ENCODE measurements at places on chromosomes 5 and 9.

DNA sequence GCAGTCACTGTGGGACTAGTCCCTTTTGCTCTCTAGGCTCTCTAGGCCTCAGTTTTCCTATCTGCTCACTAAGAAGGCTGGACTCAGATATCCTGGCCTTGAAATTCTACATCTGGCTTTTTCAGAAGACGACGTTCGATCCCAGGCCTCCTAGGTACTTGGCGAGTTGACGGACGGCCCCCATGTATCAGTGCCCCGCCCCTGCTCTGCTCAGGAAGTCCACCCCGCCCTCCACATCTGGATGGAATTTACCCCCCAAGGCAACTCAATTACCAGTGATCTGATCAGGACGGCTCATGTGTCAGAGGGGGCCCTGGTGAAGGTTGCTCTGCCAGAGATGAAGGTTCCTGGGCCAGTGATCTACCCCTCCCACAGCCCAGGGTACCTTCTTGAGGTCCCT lies 44.1 kb upstream of the SYNPO start:
- no peak for DNase-seq

DNA sequence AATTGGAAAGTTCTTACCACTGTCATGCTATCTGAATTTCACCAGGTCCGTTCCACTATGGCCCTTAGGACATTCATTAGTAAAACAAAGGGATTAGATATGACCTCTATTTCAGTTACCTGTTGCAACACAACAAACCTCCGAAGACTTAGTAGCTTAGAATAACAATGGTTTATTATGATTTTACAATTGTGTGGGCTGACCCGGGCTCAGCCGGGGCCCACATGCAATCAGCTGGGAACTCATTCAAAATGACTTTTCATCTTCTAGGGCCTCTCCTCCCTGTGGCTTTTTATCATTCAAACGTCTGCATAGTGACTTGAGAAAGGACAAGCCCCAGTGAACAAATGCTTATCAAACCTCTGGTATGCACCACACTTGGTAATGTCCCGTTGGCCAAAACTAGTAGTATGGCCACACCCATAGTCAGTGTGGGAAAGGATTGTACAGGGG lies 2.3 kb upstream of the FBXW11 start:
- DNase-seq: no peak

DNA sequence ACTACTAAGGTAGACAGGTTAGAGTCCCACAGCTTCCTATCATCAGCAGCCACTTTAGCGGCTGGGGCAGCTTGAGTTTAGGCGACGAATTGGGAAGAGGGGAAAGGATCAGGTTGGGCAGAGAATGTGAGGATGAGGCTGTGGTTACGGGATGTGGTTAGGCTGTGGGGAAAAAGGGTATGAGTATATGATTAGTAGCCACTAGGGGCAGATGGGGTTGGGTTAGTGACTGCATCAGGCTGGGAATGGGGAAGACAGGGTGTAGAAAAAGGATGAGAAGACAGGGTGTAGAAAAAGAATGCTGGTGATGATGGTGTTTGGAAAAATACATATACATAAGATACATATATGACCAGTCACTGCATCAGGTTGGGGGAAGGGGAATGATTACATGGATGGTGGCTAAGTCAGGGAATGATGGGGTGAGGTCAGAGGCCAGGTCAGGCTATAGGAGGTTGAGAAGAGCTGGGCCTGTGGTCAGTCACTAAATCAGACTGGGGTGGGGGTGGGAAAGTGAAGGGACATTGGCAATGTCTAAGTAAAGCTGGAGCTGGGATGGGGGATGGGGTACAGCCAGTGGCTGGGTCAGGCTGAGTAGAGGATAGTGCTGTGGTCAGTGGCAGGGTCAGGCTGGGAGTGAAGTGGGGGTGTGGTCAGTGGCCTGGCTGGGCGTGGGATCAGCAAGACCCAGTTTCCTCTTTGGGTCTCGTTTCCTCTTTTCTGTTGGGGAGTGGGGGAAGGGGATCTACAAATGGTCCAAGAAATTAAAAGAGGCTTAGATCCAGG lies 2.1 kb downstream of the TLN1 start:
- DNase-seq: peak; percentile 29

DNA sequence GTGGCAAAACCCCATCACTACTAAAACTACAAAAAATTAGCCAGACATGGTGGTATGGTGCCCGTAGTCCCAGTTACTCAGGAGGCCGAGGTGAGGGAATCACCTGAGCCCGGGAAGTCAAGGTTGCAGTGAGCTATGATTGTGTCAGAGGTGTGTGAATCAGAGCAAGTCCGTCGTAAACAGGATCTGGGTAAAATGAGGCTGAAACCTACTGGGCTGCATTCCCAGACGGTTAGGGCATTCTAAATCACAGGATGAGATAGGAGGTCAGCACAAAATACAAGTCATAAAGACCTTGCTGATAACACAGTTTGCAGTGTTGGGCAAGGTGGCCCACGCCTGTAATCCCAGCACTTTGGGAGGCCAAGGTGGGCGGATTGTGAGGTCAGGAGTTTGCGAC lies 1.9 kb upstream of the CLTB start:
- no peak for DNase-seq

DNA sequence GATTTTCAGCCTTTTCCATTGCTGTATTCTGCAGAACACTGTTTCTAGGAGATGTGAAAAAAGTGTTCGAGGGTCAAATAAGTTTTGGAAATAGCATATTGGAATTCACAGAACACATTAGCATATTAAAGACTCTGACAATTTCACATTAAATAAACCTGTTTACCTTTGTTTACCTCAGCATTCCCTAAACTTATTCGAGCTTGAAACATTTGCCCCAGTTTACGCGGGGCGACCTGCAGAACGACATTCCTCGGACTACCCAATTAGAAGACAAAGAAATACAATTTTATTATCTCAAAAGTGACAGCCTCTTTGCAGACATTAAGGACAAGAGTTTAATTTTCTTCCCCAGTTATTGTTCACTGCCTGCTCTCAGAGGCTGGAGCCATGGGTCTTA lies 110.3 kb upstream of the NFIB start:
- DNase-seq: peak; percentile 34

DNA sequence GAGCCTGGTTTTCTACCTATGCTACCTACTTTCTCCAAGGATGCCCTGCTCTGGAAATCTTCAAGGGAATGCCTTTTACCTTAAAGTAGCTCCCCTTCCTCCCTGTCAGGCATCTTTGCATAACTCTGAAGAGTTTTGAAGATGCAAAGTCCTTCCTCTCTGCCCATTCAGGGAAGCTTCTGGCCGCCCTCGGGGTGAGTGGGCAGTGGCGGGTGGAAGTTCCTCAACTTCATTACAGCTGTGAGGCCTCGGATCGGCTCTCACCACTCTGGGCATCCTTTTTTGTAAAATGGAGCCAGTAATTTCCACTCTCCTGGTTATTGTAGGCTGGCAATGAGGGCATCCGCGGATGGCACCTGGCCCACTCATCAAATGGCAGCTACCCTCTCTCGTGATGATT lies 31.7 kb upstream of the STXBP1 start:
- DNase-seq: no peak

- DNase-seq: peak; percentile 83
These were observed at the start of gene CARD9 for GRCh38 chr9:136373300-136374182. Gene CARD9 (minus strand): TSS chr9:136373669. CDS start chr9:136372078, 1,591 bp downstream.

DNA sequence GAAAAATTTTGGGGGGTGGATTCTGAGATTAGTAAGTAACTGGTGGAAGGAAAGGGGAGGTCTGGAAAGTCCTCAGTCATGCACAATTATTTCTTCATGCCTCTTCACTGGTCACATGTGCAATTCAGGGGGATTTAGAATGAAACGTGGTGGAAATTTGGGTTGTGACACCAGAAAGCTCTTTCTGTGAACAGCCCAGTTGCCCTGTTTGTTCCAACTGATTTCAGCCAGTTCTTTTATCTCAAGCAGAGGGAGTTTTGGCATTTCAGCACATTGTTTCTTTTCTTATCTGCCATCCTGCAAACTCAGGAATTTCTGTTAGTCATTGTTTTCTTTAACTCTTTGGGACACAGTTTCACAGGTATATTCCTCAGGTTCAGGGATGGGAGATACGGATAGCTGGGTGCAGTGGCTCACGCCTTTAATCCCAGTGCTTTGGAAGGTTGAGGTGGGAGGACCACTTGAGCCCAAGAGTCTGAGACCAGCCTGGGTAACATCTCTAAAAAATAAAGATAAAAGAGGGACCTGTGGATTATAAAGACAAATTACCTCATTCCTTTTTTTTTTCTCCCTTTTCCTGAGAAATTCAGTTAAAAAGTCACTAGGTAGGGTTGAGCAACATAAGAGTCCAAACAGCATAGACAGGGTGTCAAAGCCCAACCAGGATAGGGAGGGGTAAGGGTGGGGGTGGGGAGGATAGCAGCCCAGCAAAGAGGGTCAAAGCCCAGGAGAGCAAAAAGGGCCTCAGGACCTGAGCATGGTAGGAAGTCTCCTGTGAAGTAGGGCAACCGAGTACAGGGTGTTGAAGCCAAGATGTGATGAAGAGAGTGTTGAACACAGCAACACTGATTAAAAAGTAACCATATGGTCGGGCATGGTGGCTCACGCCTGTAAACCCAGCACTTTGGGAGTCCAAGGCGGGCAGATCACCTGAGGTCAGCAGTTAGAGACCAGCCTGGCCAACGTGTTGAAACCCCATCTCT lies 5.4 kb upstream of the B4GALT1 start:
- no peak for DNase-seq

GRCh38 chr9:93035106-93035660 lies 23.3 kb upstream of the SUSD3 start:
- DNase-seq: no peak

DNA sequence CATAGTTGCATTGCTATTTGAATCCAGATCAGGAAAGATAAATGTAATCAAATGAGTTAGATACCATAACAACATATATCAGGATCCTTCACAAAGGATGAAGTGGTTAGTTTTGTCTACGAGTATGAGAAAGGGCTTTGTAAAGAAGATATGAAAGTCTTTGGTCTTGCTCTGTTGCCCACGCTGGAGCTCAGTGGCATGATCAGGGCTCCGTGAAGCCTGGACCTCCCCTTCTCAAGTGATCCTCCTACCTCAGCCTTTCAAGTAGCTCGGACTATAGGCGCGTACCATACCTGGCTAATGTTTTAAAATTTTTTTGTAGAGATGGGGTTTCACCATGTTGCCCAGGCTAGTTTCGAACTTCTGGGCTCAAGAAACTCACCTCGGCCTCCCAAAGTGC lies 1.8 kb downstream of the SMC5 start:
- no peak for DNase-seq

GRCh38 chr9:13082796-13083195 lies 196.7 kb downstream of the MPDZ start:
- DNase-seq: no peak

DNA sequence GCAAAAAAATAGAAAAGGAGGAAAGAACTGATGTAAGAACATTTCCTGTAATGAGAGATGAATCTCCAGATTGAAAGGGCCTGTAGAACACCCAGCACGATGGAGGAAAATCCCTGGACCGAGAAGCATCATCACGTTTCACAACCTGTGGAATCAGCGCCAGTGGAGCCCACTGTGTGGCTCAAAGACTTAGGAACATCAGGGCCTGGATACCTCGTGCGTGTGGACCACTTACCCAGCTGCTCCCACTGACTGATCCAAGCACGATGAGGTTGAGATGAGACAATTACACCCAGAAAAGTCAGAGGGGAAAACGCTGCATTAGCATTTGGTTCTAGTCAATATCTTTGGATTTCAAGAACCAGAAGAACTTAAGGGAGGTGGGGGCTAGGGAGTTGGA lies 224.6 kb downstream of the SYK start:
- no peak for DNase-seq

DNA sequence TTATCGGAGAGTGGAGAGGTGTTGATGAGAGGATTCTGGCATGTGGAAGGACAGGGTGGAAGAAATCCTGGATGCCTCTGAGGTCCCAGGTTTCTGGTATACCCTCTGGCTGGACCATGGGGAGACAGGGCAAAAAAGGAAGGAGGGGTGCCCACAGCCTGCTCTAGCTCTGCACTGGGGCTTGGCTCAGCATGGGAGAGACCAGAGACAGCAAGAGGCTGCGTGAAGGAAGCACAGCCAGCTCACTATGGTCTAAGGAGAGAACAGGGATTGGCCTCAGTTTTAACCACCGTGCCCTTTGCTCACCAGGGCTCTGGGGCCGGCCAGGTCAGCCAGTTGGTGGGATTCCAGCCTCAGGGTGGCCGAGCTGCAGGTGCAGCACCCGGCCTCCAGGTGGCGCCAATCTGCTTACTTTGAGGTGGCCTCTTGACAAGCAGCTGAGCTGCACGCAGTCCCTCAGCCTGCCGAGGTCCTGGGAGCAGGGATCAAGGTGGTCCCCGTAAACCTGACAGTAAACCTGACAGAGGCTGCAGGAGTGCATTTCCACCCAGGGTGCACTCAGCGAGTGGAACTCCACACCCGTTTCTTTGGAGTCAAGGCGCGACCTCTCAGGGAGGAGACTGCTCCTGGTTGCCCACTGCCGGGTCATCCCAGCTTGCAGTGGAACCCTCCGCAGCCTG lies 25.0 kb upstream of the SPTLC1 start:
- peak; percentile 92 for DNase-seq

GRCh38 chr5:111942661-111943401 lies 185.8 kb upstream of the NREP start:
- DNase-seq: no peak

DNA sequence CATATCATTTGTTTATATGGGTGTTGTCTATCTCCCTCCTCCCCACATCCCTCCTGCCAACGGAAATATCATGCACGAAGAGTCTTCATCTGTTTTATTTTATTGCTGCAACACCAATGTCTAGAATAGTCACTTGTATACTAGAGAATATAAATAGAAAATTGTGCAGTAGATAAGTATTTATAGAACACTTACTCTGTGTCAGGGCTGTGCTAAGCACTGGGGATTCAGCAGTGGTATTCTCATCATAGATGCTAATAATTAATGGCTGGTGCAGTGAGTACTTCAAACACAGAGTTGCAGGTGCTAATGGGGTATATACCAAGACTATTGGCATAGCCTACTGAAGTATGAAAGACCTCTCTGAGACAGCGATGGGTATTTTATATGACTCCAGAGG lies 353.5 kb upstream of the CDH6 start:
- DNase-seq: no peak

DNA sequence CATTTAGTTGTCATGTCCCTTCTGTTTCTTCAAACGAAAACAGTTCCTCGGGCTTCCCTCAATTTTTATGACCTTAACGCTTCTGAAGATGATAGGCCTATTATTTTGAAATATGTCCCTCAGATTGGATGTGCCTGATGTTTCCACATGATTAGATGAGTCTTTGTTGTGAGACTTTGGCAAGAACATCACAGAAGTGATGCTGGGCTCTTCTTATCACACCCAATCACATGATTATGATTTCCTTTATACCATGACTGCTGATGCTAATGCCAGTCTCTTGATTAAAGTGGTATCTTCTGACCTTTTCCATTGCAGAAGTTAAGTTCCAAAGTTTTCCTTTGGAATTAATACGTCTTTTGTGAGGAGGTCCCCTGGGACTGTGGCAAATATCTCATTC lies 175.7 kb downstream of the SAXO1 start:
- no peak for DNase-seq

DNA sequence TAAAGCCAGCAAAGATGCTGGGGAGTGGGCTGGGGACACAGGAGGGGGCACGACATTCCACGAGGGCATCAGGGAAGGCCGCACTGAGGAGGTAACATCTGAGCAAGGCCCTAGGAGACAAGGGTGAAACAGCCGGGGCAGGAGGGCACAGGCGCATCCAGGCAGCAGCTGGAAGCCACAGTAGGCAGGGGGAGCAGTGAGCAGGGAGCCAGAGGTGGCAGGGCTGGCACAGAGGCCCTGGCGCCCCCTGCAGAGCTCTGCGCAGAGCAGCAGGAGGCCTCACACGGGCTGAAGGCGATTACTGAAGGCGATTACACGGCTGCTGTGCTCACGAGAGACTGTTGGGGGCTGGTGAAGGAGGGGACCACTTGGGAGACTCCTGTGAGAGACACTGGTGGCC lies 15.4 kb downstream of the LMAN2 start:
- DNase-seq: no peak

GRCh38 chr9:2461892-2462291 lies 159.7 kb upstream of the VLDLR start:
- DNase-seq: no peak

GRCh38 chr9:103789686-103790085 lies 304.4 kb upstream of the SMC2 start:
- no peak for DNase-seq
